B cell (primary cell): ENCODE measurements at places on chromosomes 1 and 21. TPM values are rescaled to one million over a fixed set of nuclear protein-coding genes. Genes with fewer than 3 reads are reported as not detected.

DNA sequence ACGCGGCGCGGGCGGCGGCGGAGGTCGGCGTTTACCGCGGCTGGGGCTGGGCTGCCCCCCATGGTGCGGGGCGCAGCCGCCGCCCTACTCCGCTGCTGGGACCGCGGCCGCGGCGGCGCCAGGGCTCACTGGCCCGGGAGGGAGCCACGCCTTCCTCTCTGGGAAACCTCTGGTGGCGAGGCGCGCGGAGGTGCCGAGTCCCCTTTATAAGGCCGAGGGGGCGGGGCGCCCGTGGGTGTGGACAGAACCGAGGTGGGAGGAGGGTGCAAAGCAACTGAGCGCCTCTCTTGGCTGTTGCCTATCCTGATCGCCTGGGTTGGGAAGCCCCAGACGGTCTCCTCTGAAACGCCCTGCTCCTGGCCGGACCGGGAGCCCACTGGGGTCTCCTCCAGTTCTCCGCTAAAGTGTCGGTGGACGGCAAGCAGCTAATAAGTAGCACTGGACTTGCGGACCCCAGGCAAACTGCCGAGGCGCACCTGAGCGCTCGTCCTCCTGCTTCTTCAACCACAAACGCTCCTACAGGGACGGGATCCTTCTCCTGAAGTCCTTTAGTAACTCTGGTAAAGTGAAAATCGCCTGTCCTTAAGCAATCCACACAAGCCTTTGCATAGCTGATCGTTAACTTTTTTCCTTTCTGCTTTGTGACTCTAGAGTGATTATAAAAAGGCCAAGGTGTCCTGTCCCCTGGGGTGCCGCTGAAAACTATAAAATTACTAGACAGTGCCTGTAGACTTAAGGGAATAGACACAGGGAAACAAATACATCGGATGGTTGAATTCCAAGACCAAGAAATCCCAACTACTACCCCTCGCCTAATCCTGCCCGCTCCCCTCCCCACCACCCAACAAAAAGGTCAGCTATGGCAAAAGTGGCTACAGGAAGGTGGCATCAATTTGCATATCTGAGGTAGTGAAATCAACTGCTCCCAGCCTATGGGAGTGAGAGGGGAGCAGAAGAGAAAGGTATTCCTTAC, at the start of gene PTGER3:
Gene PTGER3, minus strand, starts transcription at position 182 of the 973 bp plus-strand sequence. CDS start 239 bp downstream, outside the sequence.
- peak; percentile 46 for DNase-seq

GRCh38 chr1:2574350-2574749, 12.2 kb upstream of the PRXL2B start:
- no peak for DNase-seq

The CFHR5 gene
- total RNA-seq = not detected in 2 replicates

- no peak for DNase-seq
These were observed 14.6 kb downstream of the NGF start for GRCh38 chr1:115323366-115324004.

The FAM78B gene
- 0.46 and 0.81 TPM in 2 replicates for total RNA-seq

- no peak for DNase-seq
These were observed 15.3 kb upstream of the POU3F1 start for GRCh38 chr1:38061883-38062328.

DNA sequence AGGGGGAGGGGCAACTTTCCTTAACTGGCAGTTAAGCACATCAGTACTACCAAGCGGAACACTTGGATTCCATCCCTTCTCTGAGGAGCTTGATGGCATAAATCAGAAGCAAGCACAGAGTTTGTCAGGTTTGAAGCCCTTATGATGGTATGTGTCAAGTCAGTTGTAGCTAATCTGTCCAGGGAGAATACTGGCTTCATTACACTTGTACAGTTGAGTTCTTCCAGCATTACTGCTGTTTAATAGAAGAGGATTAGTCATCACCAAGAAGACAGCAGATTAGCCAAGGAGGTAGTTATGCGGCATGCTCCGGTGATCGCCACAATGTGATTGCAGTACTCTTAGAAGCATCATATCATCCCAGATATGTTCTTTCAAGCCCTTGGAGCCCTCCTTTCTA, 2.1 kb upstream of the TDRD5 start:
- DNase-seq = no peak

GRCh38 chr1:242426271-242426905, 98.1 kb downstream of the PLD5 start:
- DNase-seq = no peak

DNA sequence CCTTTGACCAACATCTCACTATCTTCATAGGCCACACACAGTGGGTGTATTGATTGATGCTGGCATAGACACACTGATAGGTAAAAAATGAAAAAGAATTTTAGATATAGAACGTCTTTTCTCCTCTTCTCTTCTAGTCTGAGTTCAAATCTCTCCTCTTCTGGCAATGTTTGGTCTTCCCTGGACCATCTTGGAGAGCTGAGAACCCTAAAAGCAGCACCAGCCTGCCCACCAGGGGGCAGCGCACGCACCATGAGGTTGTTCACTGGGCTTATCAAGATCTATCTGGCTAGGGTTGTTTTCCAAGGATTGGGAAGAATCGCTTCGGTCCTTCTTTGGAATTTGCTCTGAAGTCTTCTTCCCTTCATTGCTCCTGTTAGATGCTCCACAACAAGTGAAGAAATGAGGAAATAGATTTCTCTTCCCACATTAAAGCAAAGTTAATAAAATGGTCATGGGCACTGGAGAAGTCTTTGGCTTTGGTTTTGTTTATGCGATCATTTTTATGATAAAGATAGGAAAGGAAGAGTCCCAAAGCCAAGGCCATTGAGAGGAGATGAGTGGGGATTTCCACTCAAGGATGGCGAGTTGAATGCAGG, 104.0 kb upstream of the OLIG2 start:
- DNase-seq = peak; percentile 58

The HSF2BP gene
- 0.49 and 0.83 TPM in 2 replicates for total RNA-seq

GRCh38 chr1:84617349-84617748, 43.1 kb upstream of the CTBS start:
- DNase-seq = no peak

The AK5 gene
- total RNA-seq = not detected in 2 replicates

GRCh38 chr1:48077795-48078222, 80.6 kb upstream of the TRABD2B start:
- DNase-seq = no peak

GRCh38 chr1:170068923-170069322, 5.6 kb downstream of the KIFAP3 start:
- DNase-seq = no peak

DNA sequence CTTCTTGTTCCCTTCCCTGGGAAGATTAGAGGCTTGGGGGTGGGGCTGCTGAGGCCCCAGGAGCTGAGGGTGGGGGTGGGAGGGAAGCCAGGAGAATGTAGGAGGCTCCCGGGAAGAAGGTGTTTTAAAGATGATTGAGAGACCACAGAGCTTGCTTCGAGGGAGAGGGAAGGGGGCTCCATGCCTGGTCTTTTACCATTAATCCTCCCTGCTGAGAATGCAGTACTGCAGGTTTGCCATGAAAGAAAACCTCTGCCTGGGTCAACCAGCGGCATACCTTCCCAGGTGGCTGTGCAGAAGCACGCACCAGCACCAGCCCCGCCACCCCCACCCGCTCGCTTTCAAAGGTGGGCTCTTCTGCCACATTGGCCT, 15.4 kb downstream of the ABCA4 start:
- no peak for DNase-seq

DNA sequence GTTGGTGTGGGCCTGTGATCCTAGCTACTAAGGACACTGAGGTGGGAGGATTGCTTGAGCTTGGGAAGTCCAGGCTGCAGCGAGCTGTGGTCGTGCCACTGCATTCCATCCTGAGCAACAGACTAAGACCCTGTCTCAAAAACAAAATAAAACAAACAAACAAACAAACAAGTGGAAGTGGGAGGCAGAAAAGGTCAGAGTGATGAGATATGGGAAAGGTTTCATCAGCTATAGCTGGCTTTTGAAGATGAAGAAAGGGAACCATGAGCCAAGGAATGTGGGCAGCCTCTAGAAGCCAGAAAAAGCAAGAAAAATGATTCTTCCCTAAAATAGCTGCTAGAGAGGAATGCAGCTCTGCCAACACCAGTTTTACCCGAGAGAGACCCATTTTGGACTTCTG, 10.6 kb upstream of the NUCKS1 start:
- DNase-seq = no peak

- no peak for DNase-seq
These were observed 855 bp upstream of the IVNS1ABP start for GRCh38 chr1:185317886-185318310.

DNA sequence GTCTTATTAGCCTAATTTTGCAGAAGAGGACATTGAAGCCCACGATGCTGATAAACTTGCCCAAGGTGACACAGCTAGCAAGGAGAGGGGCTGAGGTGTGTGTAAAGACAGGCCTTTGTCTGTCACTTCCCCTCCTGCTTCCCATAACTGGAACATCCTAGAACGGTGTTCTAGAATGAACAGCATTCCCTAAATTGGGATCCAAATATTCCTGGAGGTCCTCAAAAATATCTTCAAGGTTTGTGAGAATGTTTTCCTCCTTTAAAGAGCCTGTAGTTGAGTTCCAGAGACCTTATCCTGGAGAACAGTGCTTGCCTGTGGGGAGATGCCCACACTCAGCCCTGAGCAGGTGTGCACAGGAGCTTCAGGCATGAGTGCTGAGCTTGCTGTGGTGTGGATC, 41.5 kb upstream of the SAMD13 start:
- DNase-seq = no peak
